ENCODE measurements at places on chromosomes 11 and 22. TPM values are rescaled to one million over a fixed set of nuclear protein-coding genes. Genes with fewer than 3 reads are reported as not detected.

Gene CRYBB3
- not detected for total RNA-seq

Gene BRSK2
- total RNA-seq, result not detected

Gene TSPAN32
- not detected for total RNA-seq

Gene TEF
- 7.6 TPM for total RNA-seq

Gene PHOX2A
- not detected for total RNA-seq

Gene ASRGL1
- total RNA-seq, result 25.8 TPM

Gene MRGPRE
- not detected for total RNA-seq

Gene ENTHD1
- not detected for total RNA-seq

Measured in M059J (cell line).